ENCODE measurements at places on chromosomes 1 and 21.

GRCh38 chr1:99580451-99580850 is 65.5 kb upstream of the PALMD start:
- no peak for DNase-seq

DNA sequence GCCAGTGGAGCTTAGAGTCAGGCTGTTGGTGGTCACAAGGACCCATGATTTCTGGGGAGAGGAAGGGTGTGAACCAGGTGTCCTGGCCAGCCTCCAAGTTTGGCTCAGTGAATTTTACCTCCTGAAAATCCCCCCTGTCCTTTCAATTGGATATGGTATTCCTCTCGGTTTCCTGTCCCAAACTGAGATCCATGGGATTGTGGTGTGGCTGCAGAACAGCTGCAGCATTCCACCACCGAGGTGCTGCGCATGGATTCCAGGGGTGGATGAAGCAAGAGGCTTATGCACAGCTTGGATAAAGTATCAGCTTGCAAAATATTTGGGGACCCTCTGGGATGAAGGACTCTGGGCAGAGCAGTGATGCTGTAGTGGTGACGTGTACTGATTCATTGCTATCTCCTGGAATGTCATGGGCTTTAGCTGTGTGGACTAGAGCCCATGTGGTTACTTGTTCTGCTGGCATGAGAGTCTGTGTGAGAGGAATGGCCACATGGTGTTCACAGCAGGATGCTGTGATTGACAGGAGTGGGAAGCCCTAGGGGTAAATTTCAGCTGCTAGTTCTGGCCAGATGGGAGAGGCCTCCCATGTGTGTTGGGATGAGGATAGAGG is 148.7 kb upstream of the SPAG17 start:
- DNase-seq = no peak

- no peak for DNase-seq
Measured at GRCh38 chr1:168725831-168726230, 3.2 kb downstream of the DPT start.

DNA sequence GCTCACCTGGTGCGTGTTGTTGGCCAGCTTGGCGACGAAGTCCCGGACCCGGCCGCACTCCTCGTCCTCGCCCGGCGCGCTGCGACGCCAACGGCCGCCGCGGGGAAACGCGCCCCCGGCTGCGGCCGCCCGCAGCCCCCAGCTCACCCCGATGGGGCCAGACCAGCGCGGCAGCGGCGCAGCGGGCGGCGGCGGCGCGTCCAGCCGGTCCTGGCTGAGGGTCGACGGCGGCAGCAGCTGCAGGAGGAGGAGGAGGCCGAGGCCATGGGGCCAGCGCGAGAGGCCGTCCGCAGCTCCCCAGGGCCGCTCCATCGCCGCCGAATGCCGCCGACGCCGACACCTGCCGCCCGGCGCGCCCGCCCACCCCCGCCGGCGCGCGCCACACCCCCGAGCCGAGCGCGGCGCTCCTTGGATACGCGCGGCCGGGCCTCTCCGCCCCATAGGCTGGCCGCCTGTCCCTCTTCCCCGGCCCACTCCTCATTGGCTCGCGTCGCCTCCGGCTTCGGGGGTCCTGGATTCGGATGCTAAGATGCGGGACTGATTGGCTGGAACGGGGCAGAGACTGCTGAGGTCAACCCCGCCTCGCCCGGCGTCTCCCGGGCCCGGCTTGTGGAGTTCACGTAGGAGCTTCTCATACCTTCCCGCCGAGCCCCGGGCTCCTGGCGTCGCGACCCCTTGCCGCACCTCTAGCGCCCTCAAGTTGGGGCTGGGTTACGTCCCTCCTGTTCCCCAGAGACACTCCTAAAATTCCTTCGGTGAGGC is at the start of gene SORT1:
TSS of gene SORT1 (minus strand) at position 338 of the 762 bp plus-strand sequence. CDS start at position 312, 26 bp downstream.
- peak; percentile 53 for DNase-seq

GRCh38 chr21:42467140-42467983 is 28.7 kb downstream of the RSPH1 start:
- no peak for DNase-seq

- no peak for DNase-seq
Measured at GRCh38 chr1:29641921-29642320, 405.6 kb downstream of the PTPRU start.

- no peak for DNase-seq
Measured at GRCh38 chr1:2973601-2974593, 47.4 kb upstream of the ACTRT2 start.

DNA sequence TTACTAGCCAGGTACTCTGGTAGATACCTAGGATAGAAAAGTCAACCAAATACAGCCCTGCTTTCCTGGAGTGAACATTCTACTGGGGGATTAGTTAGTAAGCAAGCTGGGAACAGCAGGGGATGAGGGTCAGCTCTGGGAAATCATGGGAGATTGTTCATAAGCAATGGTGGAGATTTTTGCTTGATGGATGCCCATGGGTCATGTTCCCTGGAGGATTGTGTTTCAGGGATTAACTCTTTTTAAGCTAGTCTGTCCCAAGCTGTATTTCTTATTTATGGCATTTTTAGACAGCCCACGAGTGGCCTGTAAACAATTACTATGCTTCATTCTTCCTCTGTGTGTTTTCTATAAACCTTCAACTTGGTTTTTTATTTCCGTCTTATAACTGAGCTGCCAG is 18.9 kb downstream of the CACHD1 start:
- no peak for DNase-seq

Data from forelimb muscle (tissue), 1 donor.